ENCODE measurements at places on chromosomes 5 and 9.

GRCh38 chr9:69330580-69330979 is 5.6 kb downstream of the ENTREP1 start:
- no peak for DNase-seq

GRCh38 chr9:129230302-129230701 is 52.2 kb upstream of the IER5L start:
- no peak for DNase-seq

DNA sequence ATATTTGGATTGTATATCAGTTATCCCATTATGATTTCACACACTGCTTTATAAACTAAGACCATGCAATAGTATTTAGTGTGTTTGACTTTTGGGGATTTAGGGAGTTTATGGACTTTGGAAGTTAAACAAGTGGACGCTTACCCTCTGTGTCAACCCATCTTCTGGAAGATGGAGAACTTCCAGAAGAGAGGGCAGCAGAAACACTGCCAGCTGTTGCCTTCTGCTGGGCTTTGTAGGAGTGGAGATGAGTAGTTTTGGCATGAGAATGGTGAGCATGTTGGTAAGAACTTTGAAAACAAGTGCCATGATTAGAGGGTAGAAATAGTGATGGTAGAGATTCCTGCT is 2.2 kb downstream of the DNAJC25 start:
- DNase-seq: no peak

- no peak for DNase-seq
These were observed 144.8 kb downstream of the SH3GL2 start for GRCh38 chr9:17723656-17724055.

DNA sequence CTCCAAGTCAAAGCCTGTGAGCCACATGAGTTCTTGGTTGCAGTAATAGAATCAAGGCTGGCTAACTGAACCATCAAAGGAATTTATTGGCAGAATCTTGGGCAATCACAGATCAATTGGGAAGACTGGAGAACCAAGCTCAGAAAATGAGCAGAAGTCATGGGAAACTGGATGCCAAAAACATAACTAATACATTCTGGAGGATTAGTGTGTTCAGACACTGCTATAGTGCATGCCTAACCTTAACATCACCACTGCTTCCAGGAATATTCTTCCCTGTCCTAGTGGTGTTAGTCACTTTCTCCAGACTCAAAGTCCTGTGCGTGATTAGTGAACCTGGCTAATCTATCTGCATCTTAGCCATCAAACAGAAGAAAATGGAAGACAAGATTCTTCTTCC is 843.7 kb downstream of the EFNA5 start:
- DNase-seq: no peak
